Right hindlimb (tissue), 1 donor: ENCODE measurements at places on chromosomes 11 and 22.

- DNase-seq: no peak
Measured at GRCh38 chr11:57646799-57647303, 2.9 kb downstream of the YPEL4 start.

DNA sequence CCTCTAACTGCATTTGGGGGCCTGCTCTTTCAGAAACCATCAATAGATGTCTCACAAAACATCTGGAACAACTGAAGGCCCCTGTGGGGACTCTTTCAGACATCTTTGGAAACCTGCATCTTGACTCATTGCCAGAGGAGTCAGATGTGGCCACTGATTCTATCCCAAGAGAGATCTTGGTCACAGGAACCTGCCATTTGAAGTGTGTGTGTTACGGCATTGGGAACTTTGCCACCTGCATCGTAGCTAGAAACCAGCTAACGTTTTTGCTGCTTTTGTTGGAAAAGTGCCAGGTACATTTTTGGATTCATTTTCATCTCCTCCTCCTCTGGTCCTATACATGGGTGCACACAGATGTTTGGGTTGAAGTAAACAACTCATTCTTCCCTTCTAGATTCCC is 4.3 kb downstream of the SRRD start:
- DNase-seq: no peak

- DNase-seq: no peak
Measured at GRCh38 chr22:40727070-40727963, 48.0 kb downstream of the MCHR1 start.

DNA sequence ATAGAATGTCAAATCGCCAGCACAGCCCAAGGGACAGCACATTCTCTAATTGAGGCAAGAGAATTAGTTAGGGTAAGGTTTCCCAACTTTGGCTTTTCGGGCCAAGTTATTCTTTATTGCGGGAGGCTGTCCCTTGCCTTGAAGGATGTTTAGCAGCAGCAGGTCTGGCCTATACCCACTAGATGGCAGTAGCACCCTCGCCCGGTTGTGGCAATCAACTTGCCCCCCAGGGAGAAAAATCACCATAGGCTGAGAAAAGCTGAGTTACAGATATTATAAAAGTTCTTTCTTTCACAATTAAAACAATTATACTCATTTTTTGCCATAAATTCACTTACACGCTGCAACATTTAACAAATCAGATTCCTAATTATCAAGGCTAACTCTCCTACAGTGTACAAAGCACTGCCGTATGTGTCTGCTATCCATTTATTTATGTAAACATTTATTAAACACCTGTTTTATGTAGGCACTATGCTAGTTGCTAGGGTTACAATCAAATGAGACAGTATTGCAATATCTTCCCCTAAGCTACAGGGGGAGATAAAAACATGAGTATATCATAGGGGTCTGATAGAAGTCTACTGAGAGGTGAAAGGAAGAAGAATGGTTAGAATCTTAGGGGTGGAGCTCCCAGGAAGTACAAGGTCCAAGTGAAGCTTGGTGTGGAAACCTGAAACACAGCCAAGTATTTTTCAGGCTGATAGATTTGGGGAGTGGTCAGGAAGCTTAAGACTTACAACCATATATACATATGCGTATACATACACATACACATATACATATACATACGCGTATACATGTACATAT is 452.3 kb downstream of the RAB38 start:
- DNase-seq: no peak

GRCh38 chr11:64848826-64849597 is 4.6 kb upstream of the CDC42BPG start:
- no peak for DNase-seq

DNA sequence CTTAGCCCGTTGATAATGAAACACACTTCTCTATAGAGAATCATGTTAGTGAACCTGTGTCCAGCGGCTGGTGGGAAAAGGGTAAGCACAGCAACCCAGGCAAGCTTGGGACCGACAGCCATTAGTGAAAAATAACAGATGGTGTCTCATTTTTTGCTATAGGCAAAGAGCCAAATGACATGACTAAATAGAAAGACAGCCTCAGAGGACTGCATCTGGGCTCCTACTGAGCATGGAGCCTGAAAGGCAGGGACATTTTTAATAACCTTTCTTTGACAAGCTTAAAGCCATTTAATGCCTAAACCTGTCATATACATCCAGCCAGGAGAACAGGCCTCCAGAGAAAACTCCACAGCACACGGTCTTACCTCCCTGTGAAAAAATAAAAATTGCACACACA is 67.0 kb downstream of the FANCF start:
- no peak for DNase-seq

DNA sequence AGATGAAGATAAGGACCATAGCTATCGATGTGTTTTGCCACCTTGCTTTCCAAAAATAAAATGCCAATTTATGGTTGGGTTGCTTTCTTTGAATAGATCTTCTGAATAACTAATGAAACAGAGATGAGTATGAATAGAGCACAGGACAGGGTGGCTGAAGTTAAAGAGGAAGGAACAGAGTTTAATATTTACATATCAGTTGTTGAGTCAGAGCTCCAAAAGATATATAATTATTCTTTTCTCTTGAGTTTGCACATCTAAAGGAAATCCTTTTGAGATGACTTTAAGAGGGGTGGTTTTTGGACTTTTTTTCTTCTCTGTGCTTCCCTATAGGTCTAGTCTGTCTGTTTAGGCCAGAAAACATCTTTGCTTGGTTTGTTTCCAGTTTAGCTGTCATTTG is 115.2 kb downstream of the DDX10 start:
- no peak for DNase-seq

DNA sequence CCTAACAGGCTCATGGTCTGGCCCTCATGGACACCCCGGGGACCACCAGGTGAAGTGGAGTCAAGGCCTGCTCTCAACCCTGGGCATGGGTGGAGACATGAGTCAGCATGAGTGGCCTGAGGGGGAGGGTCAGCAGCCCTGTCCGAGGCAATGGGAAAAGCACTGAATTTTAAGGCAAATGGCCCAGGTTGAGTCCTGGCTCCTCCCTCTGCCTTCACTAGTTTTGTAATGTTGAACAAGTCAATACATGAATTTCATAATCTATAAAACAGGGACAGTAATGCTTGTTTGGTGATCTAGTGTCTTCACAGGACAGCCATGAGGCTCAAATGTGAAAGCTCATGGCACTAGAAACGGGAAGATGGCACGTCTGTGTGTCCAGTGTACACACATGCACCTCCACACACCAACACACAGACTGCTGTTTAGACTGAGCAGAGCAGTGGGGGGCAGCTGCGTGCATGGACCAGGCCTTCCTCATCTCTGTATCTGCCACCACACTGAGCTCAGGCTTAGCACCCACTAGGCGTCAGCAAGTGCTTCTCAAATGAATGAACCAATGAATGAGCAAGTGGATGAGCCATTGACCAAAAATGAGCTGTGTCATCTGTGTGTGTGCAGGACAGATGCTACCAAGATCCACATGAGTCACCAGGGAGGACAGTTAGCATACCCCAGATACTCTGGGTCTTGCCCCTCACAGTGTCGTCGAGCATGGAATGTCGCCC is 63.4 kb downstream of the NRXN2 start:
- DNase-seq: no peak

DNA sequence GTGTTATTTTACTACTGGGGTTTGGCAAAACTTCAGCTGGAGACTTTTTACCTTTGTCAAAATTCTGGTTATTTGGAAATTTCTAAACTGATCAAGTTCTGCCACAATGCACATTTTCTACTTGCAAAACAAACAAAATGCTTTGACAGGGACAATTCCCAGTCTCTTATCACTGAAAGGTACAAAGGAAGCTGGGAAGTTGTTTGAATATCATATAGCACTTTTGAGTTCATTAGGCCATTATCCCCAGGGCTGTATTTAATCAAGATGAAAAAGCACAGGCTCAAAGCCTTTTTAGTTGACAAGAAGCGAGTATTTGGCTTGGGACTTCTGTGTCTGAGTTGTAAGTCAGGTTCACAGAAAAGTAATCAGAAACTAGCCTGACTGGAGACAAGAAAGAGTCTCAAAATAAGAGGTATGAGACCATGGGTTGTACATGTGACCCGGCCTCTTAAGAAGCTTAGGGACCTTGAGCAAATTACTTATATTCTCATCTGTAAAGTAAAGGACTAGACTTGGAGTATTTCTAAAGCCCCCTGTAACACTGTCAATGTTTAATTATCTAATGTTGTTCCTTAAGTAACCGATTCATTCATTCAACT is 2.9 kb upstream of the HORMAD2 start:
- DNase-seq: no peak

GRCh38 chr11:66386171-66387069 is 14.9 kb upstream of the SLC29A2 start:
- peak; percentile 79 for DNase-seq

DNA sequence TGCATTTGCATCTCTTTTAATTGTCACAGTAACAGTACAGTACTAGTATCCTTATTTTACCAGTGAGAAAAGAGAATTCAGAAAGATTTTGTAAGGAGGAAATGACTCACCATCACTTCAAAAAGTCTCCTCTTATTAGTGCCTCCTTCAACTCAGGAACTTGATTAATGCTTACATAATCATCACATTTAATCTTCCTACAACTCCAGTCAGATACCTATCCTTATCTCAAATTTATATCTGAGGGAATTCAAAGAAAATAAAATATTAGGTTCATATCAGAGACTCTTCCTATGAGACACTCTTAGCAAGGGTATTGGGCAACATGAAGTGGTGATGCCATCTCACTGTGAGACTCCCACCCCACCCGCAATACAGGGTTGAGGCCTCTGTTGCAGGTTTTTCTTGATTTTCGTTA is 26.1 kb upstream of the CTSC start:
- no peak for DNase-seq

GRCh38 chr11:88246696-88247095 is 71.5 kb upstream of the RAB38 start:
- no peak for DNase-seq

DNA sequence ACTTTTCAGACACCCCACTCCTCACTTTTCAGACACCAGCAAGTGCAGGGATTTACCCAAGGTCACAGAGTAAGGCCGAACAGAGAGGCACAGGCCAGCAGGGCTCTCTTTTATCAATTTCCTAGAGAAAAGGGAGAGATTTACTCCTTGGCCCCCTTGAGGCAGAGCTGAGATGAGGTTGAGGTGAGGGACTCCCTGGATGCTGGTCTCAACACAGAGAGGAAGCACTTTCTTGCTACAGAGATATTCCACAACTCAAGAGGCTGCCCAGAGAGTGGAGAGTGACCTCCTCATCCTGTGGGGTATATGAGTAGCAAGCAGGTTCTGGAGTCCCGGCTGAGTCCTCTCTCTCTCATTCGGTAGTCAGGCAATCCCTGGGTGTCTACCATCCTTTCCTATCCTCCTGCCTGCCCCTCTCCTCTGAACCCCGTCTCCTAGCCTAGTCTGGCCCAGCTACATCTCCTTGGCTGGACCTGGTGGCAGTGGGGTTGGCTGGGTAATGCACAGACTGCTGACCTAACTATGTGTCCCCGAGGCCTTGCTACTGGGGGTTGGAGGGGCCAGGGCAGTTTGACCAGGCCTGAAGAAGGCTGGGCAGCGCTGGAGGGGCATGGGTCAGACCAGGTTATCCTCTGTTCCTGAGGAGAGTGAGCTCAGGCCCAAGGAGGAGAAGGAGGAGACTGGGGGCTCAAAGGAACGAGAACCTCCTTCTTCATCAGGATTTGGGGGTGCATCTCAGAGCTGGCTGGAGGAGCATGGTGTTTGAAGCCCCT is 1.8 kb upstream of the ARHGEF17 start:
- DNase-seq: no peak

- no peak for DNase-seq
Measured at GRCh38 chr11:32851251-32851650, 21.5 kb downstream of the PRRG4 start.

DNA sequence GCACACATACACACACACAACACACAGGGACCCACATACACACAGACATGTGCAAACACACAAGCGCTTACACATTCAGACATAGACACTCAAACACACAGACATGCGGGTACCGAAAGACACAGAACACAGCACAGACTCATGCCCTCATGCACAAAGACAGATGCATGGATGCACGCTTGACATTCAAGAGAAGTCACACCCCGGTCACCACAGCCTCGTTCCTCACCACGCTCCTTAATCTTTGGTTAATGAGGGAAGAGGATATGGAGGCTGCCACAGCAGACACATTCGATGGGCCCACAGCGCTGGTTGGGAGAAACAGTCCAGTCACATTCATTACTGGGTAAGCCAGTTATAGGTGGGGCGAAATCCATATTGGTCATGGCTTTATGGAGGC is 51.9 kb upstream of the EIF3D start:
- DNase-seq: no peak

GRCh38 chr11:76768088-76768908 is 14.9 kb upstream of the TSKU start:
- DNase-seq: peak; percentile 78

- DNase-seq: peak; percentile 72
Measured at GRCh38 chr11:35478471-35479091, 46.8 kb downstream of the PAMR1 start.

- no peak for DNase-seq
Measured at GRCh38 chr11:123055191-123055901, 6.6 kb downstream of the HSPA8 start.

DNA sequence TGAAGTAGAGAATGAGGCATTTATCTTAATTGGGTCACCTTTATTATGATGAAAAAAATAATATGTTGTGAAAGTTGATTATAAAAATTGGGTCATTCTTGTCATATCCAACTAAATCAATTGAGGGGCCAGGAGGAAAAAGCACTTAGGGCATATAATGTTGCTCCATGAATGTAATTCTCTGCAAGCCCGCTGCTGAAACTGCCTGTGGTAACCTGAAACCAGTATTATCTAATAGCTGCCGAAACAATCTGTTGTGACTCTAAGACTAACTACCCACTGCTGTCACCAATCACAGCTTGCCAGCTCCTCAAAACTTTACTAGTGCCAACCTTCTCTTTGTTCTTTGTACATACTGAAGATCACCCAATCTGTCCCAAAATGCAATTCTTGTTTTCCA is 115.8 kb downstream of the ATG16L2 start:
- no peak for DNase-seq

GRCh38 chr22:40051322-40051721 is 56.6 kb downstream of the FAM83F start:
- DNase-seq: no peak

- no peak for DNase-seq
Measured at GRCh38 chr22:49021926-49022815, 805.5 kb downstream of the BRD1 start.

GRCh38 chr11:38582151-38582550 is 1984.1 kb upstream of the RAG2 start:
- no peak for DNase-seq

DNA sequence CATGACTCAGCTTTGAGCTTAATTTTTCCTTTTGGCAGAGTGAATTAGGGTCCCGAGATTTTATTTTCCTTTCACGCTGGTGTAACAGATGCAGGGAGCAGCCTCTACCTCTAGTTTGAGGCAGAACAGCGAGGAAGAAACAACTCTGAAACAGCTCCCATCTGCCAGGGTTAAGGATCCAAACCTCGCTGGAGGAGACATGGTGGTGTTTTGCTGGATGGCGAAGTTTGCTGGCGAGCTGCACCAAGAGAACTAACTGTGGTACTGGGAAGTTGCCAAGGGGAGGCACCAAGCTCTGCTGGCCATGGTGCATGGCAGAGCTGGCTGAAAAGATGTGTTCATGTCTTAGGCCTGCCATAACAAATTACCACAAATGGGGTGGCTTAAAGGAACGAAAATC is 7.6 kb upstream of the ALKBH3 start:
- no peak for DNase-seq

- DNase-seq: no peak
Measured at GRCh38 chr22:44925465-44926123, 84.2 kb downstream of the PHF21B start.

- no peak for DNase-seq
Measured at GRCh38 chr11:31780078-31780477, 31.0 kb downstream of the PAX6 start.

GRCh38 chr11:68373815-68374501 is 61.6 kb downstream of the LRP5 start:
- peak; percentile 81 for DNase-seq

GRCh38 chr11:108286370-108286769 is 63.5 kb downstream of the ATM start:
- DNase-seq: no peak
